Hypothalamus (tissue), 51 donors: ENCODE measurements at places on chromosomes 1 and 21.

GRCh38 chr1:93669369-93669768 is 12.3 kb downstream of the BCAR3 start:
- DNase-seq = no peak

GRCh38 chr1:110387048-110387754 is 3.6 kb downstream of the SLC16A4 start:
- no peak for DNase-seq

GRCh38 chr1:1177452-1178206 is 3.9 kb downstream of the TTLL10 start:
- no peak for DNase-seq

GRCh38 chr1:235262539-235262938 is 65.4 kb downstream of the ARID4B start:
- no peak for DNase-seq

GRCh38 chr1:71014178-71014579 is 33.4 kb downstream of the PTGER3 start:
- no peak for DNase-seq

DNA sequence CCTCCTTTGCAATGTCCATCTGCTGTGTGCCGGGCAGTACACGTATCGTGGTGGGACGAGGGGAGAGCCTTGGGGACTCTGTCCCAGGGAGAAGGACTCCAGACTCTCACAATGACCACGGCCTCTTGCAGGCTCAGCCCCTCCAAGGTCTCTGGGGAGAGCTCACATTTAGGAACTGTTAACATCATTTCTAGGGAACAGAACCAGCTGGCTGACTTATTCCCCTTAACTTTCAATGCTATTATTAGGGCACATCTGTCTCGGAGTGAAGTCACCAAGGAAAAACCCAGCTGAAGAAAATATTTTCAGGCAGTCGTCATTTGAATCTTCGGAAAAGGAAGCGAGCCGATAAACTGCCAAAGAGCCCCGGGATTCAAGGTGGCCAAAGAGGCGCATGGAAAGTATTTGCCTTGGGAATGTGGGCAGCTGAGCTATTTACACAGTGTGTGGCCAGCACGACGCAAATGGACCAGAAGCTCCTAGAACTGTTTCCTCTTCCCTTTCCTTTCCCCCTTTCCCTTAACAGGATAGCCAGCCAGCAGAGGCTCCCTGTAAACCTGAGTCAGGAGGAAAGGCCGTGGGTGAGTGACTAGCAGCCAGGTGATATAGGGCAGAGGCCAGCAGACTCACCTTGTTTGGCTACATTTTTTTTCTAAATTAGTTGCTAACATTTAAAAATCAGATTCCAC is 74.5 kb downstream of the ITPKB start:
- no peak for DNase-seq

DNA sequence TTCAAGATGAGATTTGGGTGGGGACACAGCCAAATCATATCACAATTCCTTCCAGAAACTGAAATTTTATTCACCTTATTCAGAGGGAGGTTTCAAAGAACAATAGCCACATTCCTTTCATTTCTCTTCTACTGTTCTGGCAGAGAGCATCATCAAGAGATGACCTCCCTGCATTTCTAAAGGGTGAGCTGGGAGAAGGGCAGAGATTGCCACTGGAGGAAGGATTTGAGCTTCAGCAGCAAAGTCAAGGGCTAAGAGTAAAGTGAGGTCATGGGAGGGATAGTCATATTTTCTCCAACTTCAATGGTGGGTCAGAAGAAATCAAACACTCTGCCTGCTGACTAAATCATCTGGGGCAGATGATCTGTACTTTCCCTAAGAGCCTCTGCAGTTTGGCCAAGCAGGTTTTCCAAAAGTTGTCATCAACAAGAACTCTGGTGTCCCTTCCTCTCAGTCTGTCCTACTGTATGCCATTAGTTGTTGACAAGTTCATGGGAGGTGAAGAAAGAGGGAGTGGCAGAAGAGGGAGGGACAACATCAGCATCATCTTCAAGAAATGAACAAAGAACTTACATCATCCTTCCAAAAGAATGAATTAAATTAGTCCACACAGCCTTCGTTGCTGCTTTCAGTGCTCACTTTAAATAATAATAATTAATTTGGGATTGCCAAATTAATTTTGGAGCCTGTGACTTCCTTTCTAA is 298.3 kb downstream of the ASTN1 start:
- no peak for DNase-seq

DNA sequence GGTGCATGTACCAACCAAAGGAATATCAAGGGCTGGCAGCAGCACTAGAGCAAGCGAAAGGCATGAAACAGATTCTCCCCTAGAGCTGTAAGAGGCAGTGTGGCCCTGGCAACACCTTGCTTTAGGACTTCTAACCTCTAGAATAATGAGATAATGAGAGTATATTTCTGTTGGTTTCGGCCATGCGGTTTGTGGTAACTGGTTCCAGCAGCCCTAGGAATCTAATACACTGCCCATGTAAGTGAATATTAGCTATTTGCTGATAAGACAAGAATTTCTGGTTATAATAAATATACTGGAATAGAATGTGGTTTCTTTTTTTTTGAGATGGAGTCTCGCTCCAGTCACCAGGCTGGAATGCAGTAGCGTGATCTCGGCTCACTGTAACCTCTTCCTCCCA is 199.4 kb downstream of the GABPA start:
- no peak for DNase-seq

GRCh38 chr1:6701437-6702153 is at the start of gene DNAJC11:
Gene DNAJC11 (minus strand): TSS chr1:6701816. CDS start chr1:6701800, 16 bp downstream.
- DNase-seq = peak; percentile 87
